ENCODE measurements at places on chromosomes 7 and 10. TPM values are rescaled to one million over a fixed set of nuclear protein-coding genes. Genes with fewer than 3 reads are reported as not detected.

- DNase-seq = no peak
Observed at GRCh38 chr10:34875061-34875460, 60.0 kb upstream of the PARD3 start.

DNA sequence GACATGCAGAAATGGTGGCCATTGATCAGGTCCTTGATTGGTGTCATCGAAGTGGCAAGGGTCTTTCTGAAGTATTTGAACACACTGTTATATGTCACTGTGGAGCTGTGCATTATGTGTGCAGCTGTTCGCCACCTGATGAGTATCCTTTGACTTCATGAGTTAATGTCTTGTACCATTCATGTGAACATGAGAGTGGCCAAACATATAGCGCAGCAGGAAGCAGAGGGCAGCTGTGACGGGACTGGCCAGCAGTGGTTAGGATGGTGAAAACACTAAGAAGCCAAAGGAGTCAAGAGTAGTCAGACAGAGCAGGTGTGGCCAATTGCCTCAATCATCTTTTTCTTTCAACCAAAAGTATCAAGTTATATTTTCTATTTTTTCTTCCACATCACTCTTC lies 167.4 kb downstream of the IMMP2L start:
- DNase-seq = no peak

CNNM1 gene
- 1.5 TPM for total RNA-seq

GRCh38 chr7:130141884-130142653 lies 63.1 kb downstream of the TMEM209 start:
- no peak for DNase-seq

KDM7A gene
- 17.9 TPM for total RNA-seq

- no peak for DNase-seq
Observed at GRCh38 chr7:106031300-106032035, 68.4 kb downstream of the CDHR3 start.

DNA sequence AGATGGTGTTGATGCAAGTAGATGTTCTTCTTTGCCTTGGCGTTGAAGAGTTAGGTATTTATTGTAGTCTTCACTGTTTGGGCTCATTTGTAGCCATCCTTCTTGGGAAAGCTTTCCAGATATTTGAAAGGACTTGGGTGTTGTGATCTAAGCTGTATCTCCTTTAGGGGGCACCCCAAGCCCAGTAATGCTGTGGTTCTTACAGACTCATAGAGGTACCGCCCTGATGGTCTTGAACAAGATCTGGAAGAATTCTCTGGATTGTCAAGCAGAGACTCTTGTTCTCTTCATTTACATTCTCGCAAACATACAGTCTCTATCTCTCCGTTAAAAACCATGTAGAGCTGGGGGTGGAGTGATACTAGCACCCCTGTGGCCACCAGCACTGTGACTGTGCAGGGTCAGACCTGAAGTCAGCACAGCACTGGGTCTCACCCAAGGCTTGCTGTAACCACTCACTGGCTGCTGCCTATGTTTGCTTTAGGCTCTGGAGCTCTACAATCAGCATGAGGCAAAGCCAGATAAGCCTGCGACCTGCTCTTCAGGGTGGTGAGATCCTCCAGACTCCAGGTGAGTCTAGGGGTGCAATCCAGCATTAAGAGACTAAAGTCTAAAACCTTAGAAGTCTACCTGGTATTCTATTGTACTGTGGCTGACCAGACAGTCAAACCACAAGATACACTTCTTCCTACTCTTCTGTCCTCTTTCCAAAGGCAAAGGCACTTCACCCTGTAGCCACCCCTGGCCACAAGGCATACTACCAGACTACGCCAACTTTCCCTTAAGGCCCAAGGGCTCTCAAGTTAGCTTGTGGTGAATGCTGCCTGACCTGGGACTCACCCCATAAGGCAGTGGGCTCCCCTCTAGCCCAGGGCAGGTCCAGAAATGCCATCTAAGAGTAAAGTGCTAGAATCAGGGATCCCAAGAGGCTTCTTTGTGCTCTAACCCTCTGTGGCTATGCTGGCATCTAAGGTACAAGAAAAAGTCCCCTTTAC lies 209.7 kb upstream of the TMEM196 start:
- DNase-seq = peak; percentile 29

SFRP4 gene
- total RNA-seq = not detected

All from activated CD4-positive, alpha-beta T cell treated with anti-CD3 and anti-CD28 coated beads for 36 hours (primary cell).